Posterior cingulate gyrus (tissue), 11 donors: ENCODE measurements at places on chromosomes 1 and 21.
A peak's percentile ranks its signal among the peaks of the same experiment; 100 is the strongest.

DNA sequence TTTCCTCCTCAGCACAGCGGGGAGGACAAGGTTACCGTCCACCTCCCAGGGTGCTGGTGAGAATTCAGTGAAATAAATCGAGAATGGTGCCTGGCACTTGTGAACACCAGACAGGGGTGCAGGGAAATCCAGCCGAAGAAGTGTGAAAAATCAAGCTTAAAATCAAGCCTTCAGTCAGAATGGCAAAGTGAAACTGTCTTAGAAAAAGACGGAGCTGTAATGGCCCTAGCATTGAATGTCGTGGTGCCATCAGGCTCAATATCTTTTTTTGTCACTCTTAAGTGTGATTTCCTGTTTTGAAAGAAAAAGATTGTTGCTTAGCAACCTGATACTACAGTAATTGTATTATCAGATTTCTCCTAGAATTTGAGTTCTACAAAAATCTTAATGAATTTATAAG, 22.1 kb downstream of the EDARADD start:
- DNase-seq = no peak

DNA sequence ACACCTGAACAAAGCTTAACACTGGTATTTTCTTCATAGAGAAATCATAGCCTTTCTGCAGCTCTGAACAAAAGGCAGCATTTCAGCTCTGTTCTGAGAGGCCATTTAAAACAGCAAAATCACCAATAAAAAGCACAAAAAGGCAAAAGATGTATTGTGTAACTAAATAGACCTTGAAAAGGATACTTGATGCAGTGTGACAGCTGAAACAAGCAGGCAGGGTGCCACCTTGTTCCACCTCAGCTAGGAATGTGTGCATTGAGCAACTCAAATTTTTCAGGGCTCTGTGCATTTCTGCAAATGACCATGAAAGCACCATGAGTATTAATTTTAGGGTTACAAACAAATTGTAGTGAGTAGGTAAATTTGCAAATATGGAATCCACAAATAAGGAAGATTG, 65.8 kb downstream of the RHOU start:
- DNase-seq = no peak

DNA sequence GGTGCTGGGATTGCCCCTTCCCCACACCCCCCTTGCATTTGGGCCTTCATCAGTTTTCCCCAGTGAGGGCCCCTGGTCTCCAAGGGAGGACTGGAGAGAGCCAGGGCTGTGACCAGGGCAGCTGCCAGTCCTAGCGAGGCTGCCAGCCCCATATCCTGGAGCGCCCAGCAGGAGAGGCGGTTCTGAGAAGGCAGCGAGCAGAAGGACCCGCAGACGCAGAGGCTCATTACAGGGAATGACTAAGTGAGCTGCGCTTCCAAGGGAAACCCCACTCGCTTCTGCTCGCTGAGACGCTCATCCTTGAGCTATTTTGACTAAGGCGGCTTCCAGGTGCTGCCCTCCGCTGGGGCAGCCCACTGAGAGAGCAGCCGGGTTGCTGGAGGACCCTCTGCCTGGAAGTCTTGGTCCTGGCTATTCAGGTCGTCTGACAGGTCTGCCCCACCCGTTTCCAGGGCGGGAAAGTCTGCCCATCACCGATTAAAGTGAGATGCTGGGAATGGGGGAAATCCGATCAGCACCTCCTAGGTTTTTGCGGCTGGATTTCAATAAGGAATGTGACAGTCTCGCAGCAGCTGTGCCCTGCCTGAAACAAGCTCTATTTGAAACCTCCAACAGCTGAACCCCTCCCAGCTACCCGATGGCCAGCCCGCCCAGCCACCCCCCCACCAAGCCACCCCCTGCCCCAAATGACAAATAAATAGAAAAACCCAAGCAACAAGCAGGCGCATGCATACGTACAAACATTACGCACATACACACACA, 2.8 kb downstream of the KCNN3 start:
- DNase-seq = peak; percentile 38

- no peak for DNase-seq
Observed at GRCh38 chr1:228387321-228387720, 19.3 kb downstream of the TRIM11 start.

GRCh38 chr21:33543505-33544129, 779 bp downstream of the SON start:
- peak; percentile 93 for DNase-seq
